ENCODE measurements at places on chromosomes 2 and 18. TPM values are rescaled to one million over a fixed set of nuclear protein-coding genes. Genes with fewer than 3 reads are reported as not detected.

AQP4 gene
- 0.20 TPM for total RNA-seq

L3MBTL4 gene
- 13.3 TPM for total RNA-seq

CHPF gene
- total RNA-seq = 79.6 TPM

ARMC9 gene
- 12.8 TPM for total RNA-seq

IL1RL1 gene
- total RNA-seq = 0.06 TPM

CFAP65 gene
- total RNA-seq = not detected

ANKRD53 gene
- total RNA-seq = not detected

Data from HepG2 (cell line).